ENCODE measurements at places on chromosomes 16 and 17. TPM values are rescaled to one million over a fixed set of nuclear protein-coding genes. Genes with fewer than 3 reads are reported as not detected.

- no peak overlapping the region for H3K27ac ChIP-seq
- peaks cover 8% of the 10 kb centered on the region for H3K4me1 ChIP-seq
- no peaks in the 10 kb centered on the region for H3K36me3 ChIP-seq
- DNase-seq = no peak
Observed at GRCh38 chr16:57409065-57409464, 4.5 kb downstream of the CCL17 start.

GRCh38 chr17:73924114-73924908, 279.2 kb upstream of the RPL38 start:
- no peaks in the 10 kb centered on the region for H3K36me3 ChIP-seq
- H3K27ac ChIP-seq = no peak overlapping the region
- DNase-seq = peak; percentile 42
- no peaks in the 10 kb centered on the region for H3K4me1 ChIP-seq

The CCL1 gene
- not detected for total RNA-seq

DNA sequence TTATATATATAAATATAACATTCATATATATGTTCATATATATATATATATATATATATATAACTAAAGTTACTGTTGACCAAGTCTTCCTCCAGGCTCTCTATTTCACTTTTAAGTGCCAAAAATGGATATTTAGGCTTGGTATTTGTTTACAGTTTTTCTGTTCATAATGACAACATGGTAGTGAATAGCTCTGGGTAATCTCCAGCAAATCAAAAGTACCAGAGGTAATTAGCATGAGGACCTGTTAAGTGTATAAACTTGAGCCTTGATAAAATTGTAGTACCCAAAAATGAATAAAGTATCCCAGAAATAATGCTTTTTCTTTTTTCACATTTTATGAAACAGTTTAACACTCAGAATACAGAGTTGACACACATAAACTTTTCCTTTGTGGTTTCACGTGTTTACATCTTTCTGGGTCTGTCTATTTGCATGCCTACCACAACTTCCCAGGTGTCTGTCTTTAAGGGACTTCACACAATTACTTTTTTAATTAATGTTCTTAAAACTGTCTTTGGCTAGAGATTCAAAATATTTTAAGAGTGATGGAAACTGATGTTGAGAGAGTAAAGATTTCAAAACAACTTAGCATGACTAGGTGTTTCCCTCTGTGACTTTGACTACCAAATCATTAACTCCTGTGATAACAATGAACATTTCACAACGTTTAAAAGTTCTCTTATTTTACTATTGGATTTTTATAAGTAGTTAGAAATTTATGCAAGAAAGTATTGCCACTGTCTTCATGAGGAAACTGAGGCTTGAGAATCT, 47.9 kb downstream of the RABEP1 start:
- H3K27ac ChIP-seq = no peak overlapping the region
- H3K4me1 ChIP-seq = no peaks in the 10 kb centered on the region
- no peak for DNase-seq
- peaks cover 20% of the 10 kb centered on the region for H3K36me3 ChIP-seq
- H3K27me3 ChIP-seq = no peaks in the 10 kb centered on the region
- no peak overlapping the region for H3K4me3 ChIP-seq

GRCh38 chr17:67256075-67256732, 11.2 kb upstream of the HELZ start:
- H3K4me1 ChIP-seq = peaks cover 16% of the 10 kb centered on the region
- no peak for DNase-seq
- H3K36me3 ChIP-seq = no peaks in the 10 kb centered on the region
- no peak overlapping the region for H3K4me3 ChIP-seq
- no peak overlapping the region for H3K27ac ChIP-seq

The PPY gene
- total RNA-seq = not detected

- no peaks in the 10 kb centered on the region for H3K27me3 ChIP-seq
- H3K4me3 ChIP-seq = no peak overlapping the region
- no peaks in the 10 kb centered on the region for H3K4me1 ChIP-seq
- no peak overlapping the region for H3K27ac ChIP-seq
Observed at GRCh38 chr16:81841722-81842121, 62.6 kb downstream of the PLCG2 start.

The HCFC1R1 gene
- total RNA-seq = 39.0 TPM

DNA sequence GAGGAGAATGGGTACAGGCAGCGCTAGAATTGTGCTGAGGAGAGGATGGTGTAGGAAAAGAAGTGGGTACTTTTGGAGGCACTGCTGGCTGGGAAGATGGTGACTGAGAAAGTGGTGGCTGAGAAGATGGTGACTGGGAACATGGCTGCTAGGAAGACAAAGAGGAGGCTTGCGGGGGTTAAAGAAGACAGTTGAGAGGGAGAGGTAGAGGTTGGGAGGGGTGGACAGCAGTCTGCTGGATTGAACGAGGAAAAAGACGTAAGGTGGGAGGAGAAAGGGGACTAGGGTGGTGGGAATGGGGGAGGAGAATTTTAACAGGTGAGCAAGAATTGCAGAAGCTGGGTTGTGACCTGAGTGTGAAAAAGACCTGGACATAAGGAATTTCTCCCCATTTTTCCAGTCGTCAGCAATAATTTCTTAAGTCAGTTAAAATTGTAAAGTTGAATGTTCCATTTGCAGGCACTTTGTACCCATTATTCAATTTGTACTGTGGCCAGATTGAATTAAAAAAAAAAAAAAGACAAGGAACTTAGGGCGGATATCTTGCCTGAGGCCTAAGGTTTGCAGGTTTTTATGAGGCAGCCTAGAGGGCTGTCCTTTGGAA, 2450.0 kb downstream of the TP53TG3F start:
- DNase-seq = peak; percentile 55
- no peaks in the 10 kb centered on the region for H3K4me1 ChIP-seq
- H3K36me3 ChIP-seq = no peaks in the 10 kb centered on the region
- H3K27me3 ChIP-seq = no peaks in the 10 kb centered on the region

GRCh38 chr17:34009912-34010311, 245.2 kb upstream of the CCL2 start:
- H3K27me3 ChIP-seq = no peaks in the 10 kb centered on the region
- H3K4me3 ChIP-seq = no peak overlapping the region
- peaks cover 6% of the 10 kb centered on the region for H3K4me1 ChIP-seq
- no peak overlapping the region for H3K27ac ChIP-seq
- DNase-seq = no peak

DNA sequence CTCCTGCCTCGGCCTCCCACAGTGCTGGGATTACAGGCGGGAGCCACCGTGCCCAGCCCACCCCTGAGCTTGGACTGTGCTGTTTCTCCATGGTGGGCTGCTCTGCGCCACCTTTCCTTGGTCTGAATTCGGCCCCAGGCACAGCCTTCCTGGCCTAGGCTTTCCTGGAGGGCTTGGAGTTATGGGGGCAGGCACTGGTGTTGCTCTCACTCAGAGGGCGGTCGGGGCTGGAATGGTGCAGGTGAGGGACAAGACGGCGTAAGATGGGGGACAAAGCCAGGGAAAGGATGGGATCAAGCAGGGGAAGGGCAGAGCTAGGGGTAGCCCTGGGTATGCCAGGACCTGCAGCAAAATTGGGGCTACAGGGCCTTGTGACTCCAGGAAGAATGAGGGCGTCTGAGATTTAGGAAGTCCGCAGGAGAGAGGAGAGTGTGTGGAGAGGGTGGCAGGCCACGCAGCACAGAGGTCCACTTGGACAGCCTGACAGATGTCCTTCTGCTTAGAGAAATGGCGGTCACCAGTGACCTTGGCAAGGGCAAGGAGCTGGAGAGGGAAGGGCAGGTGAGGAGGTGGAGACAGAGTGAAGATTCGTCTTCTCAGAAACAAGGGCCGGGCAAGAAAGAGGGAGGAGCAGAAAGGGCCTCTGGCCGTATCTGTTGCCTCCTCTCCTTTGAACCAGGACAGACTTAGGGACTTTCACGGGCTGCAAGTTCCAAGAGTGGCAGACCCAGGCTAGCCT, 1.6 kb upstream of the ATP6V0C start:
- peak overlapping the region; percentile 99 for H3K27ac ChIP-seq
- no peaks in the 10 kb centered on the region for H3K27me3 ChIP-seq
- no peaks in the 10 kb centered on the region for H3K36me3 ChIP-seq
- no peak overlapping the region for H3K4me3 ChIP-seq
- peaks cover 35% of the 10 kb centered on the region for H3K4me1 ChIP-seq

DNA sequence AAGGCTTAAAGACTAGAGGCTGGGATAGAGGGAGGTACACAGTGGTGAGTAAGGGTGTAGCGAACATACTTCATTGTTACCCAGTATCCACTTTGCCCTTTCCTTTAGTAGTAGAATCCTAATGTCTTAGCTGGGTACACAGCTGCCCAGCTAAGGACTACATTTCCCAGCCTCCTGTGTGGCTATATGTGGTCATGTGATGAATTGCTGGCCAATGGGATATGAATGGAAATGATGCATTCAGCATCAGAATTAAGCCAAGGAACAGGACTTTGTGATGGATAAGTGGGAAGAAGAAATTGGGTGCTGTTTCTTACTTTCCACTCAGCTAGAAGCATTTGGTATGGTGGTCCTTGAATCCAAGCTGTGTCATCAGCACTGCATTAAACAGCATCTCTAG, 55.9 kb downstream of the FOXL1 start:
- no peak overlapping the region for H3K27ac ChIP-seq
- no peaks in the 10 kb centered on the region for H3K36me3 ChIP-seq
- no peak for DNase-seq
- H3K27me3 ChIP-seq = no peaks in the 10 kb centered on the region

DNA sequence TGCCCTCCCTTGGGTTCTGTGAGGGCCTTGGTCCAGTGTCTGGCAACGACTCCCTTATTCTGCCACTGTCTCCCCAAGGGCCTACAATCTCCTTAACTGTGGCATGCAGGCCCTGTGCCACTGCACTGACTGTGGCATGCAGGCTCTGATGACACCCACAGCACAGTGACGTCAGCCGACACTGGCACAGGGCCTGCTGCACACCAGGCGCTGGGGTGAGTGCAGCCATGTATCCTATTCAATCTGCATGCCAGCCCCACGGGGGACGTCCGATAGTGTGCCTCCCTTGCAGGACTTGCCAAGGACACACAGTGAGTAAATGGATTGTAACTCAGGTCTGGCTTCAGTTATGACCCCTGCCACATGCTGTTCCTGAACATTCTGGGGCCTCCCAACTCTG, 39.8 kb upstream of the RASD1 start:
- no peak overlapping the region for H3K27ac ChIP-seq
- no peak for DNase-seq
- H3K36me3 ChIP-seq = no peaks in the 10 kb centered on the region

DNA sequence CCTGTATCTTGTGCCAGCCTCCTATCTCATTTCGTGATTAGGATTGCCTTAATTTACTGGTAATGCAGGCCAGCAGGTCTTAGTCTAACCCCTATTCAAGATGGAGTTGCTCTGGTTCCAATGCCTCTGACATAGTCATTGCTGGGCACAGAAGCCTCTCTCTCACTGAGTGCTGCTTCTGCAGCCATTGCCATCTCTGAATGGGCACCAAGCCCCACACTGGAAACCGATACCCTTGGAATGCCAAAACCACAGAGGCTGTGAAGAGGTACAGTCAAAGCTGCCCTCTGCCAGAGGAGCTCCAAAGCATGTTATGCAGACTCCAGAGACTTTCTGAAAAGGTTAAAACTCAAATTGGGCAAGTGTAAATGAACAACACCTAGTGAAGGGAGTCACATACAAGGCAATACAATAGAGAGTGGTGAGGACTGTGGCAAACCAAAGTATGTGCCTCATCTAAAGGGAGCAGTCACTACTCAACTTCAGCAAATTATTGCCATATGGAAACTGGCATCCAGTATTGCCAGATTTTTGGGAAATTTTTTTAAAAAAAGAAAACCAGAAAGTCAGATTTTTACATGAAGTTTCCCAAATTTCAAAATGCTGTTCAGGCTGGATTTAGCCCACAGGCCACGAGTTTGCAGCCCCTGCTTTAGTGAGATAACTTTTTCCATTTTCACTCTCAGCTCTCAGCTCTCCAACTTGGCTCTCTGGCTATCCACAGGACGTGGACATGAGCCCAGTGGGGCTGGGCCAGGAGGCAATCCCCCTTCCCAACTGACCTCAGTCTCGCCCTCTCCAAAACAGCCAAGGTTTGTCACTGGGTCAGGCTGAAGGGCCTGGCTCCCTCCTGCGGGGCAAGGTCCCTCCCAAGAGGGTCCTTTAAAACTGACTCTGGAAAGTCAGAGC, 2.1 kb upstream of the MMP2 start:
- no peak overlapping the region for H3K4me3 ChIP-seq
- H3K27me3 ChIP-seq = no peaks in the 10 kb centered on the region
- peaks cover 13% of the 10 kb centered on the region for H3K4me1 ChIP-seq
- H3K27ac ChIP-seq = peak overlapping the region; percentile 94

The MYH11 gene
- 822 TPM for total RNA-seq

DNA sequence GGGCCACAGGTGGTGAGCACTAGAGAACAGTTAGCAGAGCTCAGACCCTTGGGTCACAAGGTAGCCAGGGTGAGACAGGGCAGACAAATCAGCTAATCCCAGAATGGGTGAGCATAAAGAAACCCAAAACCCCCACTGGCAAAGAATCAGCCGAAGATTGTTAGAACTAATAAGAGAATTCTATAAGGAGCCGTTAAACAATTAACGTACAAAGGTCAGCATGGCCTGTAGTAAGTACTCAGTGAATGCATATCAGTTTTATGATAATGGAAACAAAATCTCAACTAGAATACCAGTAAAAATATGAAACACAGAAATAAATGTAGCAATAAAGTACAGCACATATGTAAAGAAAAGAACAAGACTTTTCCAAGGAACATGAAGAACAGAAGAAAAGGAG, 168.6 kb downstream of the NTN1 start:
- DNase-seq = no peak
- peaks cover 12% of the 10 kb centered on the region for H3K4me1 ChIP-seq
- no peaks in the 10 kb centered on the region for H3K36me3 ChIP-seq
- H3K4me3 ChIP-seq = no peak overlapping the region

DNA sequence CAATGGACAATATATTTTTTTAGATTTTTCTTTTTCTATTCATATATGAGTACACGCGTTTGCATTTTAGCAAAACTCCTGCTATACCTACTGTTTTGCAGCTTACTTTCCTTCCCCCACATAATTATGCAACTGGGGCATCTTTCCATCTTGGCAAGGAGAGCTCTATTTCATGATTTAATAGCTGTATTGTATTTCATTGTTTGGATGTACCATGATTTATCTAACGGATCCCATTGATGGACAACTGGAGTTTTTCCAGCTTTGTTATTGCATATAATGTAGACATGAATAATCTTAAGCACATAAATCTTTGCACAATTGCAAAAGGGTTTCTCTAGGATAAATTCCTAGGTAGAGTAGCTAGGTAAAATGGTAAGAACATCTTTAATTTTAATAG, 133.9 kb downstream of the PITPNC1 start:
- no peaks in the 10 kb centered on the region for H3K36me3 ChIP-seq
- H3K27me3 ChIP-seq = no peaks in the 10 kb centered on the region
- no peak for DNase-seq
- no peak overlapping the region for H3K27ac ChIP-seq

DNA sequence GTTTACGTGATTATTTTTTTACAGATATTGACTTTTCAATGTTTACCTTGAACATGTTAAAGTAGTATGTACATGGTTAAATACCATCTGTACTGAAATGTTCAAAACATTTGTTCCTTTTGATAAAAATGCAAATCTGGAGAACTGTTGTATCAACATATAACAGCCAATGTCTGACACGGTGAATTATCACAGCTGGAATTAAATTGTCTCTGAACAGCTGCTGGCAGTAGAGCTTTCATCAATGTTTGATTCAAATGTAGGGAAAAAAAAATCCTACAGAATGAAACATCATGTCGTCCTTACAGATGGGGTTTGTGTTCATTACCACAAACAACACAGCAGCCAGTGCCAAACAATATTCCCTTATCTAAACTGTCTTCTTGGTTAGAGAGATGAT, 79.9 kb downstream of the TOX3 start:
- no peaks in the 10 kb centered on the region for H3K27me3 ChIP-seq
- no peak for DNase-seq
- no peak overlapping the region for H3K27ac ChIP-seq
- H3K4me3 ChIP-seq = no peak overlapping the region
- no peaks in the 10 kb centered on the region for H3K36me3 ChIP-seq
- H3K4me1 ChIP-seq = no peaks in the 10 kb centered on the region
